DMS79 treated with DMSO at 0.1 percent for 48 hours (cell line): ENCODE measurements at places on chromosomes 4 and X.

DNA sequence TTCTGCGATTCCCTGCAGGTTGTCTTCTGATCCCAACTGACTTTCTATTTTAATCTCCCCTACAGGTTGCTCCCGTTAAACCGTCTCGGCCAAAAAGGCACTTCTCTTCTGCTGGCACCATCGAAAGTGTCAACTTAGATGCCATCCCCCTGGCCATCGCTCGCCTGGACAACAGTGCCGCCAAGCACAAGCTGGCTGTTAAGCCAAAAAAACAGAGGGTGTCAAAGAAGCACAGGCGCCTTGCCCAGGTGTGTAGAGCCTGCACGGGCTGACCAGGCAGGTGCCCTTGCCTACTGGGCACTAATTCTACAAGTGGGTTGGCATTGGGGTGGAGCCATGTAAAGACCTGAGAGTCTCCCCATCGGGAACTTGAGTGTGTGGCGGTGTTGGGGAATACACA, 74.2 kb downstream of the AASDH start:
- DNase-seq: no peak

GRCh38 chr4:126548890-126549289, 1083.9 kb upstream of the INTU start:
- DNase-seq: no peak

DNA sequence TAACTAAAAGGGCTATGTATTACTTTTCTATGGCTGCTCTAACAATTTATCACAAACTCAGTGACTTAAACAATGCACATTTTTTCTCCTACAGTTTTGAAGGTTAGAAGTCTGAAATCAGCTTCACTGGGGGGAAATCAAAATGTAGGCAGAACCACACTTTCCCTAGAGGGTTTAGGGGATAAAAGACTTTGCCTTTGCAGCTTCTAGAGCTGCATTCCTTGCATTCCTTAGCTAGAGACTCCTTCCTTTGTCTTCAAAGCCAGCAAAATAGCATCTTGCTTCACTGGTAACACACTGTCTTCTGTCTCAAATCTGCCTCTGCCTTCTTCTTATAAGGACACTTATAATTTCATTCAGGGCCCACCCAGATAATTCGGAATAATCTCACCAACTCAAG, 152.4 kb upstream of the SPIN4 start:
- DNase-seq: no peak

- DNase-seq: no peak
Measured at GRCh38 chr4:174763454-174764104, 65.5 kb downstream of the GLRA3 start.

DNA sequence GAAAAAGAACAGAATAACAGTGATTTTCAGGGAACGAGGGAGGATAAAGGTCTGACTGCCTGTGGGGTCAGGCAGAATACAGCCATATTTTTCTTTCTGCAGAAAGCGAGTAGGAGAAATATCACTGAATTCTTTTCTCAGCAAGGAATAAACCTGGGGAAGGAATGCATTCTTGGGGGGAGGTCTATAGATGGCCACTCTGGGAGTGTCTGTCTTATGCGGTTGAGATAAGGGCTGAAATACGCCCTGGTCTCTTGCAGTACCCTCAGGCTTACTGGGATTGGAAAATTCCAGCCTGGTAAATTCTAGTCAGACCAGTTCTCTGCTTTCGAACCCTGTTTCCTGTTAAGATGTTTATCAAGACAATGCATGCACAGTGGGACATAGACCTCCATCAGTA, 26.3 kb downstream of the CNGA1 start:
- DNase-seq: no peak

DNA sequence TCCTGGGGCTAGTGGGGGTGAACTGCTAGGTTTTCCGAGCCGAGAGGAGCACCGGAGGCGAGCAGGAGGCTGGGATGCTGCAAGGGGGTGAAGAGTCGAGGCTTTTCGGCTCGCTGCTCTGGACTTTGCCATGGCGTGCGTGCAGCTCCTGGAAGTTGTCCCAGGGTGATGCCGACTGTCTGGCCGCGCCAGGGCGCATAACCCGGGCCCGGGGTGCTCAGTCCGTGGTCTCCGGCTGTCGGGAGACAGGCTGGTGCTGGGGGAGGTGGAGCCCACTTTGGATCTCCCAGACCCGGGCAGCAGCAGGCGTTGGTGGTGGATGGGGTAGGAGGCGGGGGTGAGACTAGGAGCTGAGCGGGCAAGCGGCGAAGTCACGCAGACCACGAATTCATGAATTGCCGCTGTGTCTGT, 793 bp downstream of the GRIA3 start:
- DNase-seq: no peak

DNA sequence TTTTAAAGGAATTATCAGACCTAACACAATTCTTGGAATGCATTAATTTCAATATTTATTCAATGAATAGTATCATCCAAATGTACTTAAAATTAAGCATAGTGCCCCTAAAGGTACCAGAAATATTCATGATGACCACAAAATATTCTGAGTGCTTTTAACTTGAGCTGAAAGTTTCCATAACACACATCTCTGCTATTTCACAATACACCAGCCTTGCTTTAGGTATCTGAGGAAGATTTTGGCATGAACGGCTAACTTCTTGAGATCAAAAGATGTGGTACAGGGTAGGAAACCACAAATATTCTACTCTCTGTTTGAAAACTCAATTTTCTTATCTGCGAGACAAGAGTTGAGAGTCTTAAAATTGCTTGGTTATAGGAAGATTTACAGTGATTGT, 538.3 kb upstream of the PCDH7 start:
- DNase-seq: no peak

- DNase-seq: no peak
Measured at GRCh38 chr4:77911091-77911490, 48.5 kb downstream of the MRPL1 start.

- no peak for DNase-seq
Measured at GRCh38 chr4:174398728-174399127, 115.0 kb downstream of the CEP44 start.
